ENCODE measurements at places on chromosomes 4 and X.

GRCh38 chrX:71814123-71814912 is 51.2 kb downstream of the CXorf49B start:
- DNase-seq, result no peak

DNA sequence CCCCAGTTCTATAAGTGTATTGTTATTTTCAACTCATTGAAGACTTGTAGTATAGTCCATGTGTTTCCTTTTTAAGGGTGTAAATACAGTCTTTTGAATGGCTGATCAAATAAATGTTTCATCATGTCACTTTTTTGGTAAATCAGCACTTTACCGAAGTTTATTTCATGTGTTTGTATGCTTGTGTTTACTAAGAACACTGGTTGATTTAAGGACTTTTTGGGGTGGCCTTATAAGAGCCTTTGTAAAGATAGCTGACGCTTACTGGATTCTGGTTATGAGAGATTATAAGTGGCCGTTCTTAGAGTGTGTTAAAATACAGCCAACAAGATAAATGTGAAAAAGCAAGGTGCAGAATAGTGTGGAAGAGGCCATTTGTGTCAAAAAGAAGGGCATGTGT is 2.6 kb downstream of the UBE2K start:
- no peak for DNase-seq

- peak; percentile 70 for DNase-seq
These were observed 57.3 kb downstream of the STOX2 start for GRCh38 chr4:183962419-183962818.

- no peak for DNase-seq
These were observed 222.1 kb downstream of the TACR3 start for GRCh38 chr4:103497692-103498091.

DNA sequence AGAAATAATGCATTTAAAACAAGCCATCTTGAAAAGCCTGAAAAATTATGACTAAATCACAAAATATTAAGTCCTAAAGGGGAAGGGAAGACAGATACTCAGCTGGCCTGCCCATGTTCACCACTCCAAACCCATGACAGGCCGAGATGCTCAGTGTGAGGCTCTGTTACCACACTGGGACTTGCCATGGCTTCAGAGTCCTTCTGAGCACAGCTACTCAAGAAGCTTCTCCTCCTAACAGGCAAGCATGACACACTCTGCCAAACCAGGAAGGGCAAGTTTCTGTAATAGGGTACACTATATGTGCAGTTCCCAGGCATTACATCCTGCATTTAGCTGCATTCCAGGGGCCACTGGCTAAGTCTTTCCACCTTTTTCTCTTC is 34.0 kb upstream of the CYBB start:
- DNase-seq, result no peak

Measured in NCI-H1105 treated with DMSO at 0.1 percent for 48 hours (cell line).